ENCODE measurements at places on chromosomes 3 and 15.

GRCh38 chr3:126934991-126935390 lies 47.9 kb upstream of the PLXNA1 start:
- no peak for DNase-seq

GRCh38 chr3:138232705-138233364 lies 45.7 kb downstream of the ARMC8 start:
- no peak for DNase-seq

- DNase-seq: no peak
Observed at GRCh38 chr15:51075826-51076523, 18.7 kb downstream of the TNFAIP8L3 start.

GRCh38 chr3:192515664-192516045 lies 211.7 kb downstream of the FGF12 start:
- DNase-seq: no peak

DNA sequence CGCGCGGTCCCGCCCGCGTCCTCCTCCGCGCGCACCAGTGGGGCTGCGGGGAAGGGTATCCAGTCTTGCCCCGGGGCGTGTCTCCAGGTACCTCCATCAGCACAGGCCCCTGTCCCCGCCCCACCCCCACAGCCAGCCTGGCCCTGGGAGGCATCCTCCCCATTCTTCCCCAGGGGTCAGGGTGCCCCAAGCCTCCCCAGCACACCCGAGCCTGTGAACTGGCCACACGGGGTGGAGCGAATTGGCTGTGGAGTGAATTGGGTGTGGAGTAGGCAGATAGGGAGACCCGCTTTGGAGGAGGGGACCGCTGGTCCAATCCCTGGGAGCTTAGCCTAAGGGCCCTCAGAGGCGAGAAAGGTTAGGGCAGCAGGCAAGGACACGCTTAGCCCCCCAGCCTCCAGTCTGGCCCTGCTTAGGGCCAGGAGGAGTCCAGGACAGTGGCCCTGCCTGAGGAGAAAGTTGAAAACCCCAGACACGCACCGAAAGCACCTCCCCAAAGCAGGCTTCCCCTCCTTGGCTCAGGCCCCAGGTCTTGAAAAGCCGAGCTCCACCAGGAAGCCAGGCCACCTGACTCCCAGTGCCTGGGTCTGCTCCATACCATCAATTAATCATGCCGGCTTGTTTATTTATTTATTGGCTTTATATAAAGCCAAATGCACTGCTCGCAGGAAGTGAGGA lies 107.7 kb upstream of the SLC6A11 start:
- DNase-seq: no peak

- DNase-seq: no peak
Observed at GRCh38 chr15:27906802-27907201, 192.3 kb downstream of the OCA2 start.

GRCh38 chr15:84631706-84632272 lies 22.3 kb downstream of the WDR73 start:
- no peak for DNase-seq

DNA sequence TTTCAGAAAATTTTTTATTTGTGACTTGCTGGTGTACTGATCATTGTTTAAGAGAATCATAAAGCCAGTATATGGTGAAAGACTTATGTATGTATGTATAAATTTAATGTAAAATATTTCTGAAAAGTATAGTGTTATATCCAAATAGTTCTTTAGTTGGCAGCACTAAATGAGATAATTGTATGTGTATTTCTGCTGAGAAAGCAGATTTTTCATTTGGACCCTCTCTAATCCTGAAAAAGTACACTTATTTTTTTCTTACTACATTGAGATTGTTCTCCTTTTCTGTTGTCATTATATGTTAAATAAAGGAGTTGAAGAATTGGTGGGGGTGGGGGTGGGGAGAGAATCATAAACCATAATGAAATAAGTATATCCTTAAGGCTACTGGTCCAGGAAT lies 324.9 kb upstream of the SUCLG2 start:
- DNase-seq: no peak

GRCh38 chr15:82003916-82004315 lies 41.9 kb downstream of the MEX3B start:
- no peak for DNase-seq

GRCh38 chr15:40731034-40731433 lies 24.0 kb downstream of the RMDN3 start:
- no peak for DNase-seq

GRCh38 chr3:172319595-172319994 lies 128.7 kb downstream of the GHSR start:
- DNase-seq: no peak

DNA sequence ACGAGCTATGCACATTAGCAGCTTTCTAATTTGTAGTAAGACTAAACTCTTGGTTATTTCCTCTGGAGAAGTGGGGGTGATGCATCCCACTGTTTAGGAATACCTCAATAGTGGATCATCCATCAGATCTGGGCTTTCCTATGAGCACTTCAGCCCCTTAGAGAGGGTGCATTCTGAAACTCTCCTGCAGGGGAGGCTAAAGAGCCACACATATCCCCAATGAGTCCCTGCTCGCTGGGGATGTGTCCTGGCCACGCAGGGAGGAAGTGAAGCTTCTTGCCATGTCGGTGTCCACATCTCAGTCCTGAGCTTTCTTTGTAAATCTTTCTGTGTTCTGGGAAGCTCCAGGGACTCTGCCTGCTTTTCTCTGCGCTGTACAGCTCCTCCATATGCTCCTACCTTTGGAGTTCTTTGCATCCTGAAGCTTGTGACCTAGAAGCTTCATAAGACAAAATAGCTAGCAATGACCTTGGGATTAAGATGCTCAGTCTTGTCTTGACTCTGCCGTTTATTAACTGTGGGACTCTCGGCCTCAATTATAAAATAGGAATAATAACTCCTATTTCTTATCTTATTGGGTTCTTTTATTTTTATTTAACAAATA lies 28.3 kb upstream of the MASP1 start:
- peak; percentile 58 for DNase-seq

DNA sequence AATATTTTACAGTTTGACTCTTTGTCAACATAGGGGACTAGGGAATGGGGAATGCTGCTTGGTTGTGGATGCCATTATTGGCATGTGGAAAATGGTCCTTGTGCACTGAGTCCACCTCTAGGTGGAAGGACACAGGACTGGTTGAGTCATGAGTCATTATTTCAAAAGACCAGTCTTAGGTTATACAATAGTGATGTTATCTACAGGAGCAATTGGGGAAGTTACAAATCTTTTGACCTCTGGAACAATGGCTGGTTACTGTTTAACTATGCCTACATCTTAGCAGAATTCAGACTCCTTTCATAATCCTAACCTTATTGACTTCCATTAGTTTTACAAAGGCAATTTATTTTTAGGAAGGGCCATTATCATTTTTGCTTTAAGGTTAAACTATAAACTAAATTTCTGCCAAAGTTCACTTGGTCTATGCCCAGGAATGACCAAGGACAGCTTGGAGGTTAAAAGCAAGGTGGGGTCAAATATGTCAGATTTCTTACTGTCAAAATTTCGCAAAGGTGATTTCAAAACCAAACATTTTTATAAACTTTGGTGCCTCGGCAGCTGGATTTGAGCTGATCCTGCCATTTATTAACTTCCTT lies 11.8 kb upstream of the CCR8 start:
- peak; percentile 65 for DNase-seq

Measured in A549 (cell line).